Head of caudate nucleus (tissue), 42 donors: ENCODE measurements at places on chromosomes 3 and 15.

GRCh38 chr3:100164743-100165142, 50.4 kb upstream of the FILIP1L start:
- no peak for DNase-seq

DNA sequence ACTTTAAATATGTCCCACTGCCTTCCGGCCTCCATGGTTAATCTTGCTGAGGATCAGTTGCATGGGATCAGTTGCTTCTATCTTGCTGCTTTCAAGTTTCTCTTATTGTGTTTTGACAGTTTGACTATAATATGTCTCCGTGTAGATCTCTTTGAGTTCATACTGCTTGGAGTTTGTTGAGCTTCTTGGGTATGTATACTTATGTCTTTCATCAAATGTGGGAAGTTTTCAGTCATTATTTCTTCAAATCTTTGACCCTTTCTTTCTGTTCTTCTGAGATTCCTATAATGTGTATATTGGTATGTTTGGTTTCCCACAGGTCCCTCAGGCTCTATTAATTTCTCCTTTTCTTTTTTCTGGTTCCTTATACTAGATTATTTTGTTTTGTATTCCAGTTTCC, 30.8 kb downstream of the PCCB start:
- DNase-seq, result no peak

- DNase-seq, result no peak
Observed at GRCh38 chr3:189103208-189103607, 68.6 kb upstream of the TPRG1 start.

GRCh38 chr15:46275701-46276100, 640.9 kb downstream of the SQOR start:
- no peak for DNase-seq

DNA sequence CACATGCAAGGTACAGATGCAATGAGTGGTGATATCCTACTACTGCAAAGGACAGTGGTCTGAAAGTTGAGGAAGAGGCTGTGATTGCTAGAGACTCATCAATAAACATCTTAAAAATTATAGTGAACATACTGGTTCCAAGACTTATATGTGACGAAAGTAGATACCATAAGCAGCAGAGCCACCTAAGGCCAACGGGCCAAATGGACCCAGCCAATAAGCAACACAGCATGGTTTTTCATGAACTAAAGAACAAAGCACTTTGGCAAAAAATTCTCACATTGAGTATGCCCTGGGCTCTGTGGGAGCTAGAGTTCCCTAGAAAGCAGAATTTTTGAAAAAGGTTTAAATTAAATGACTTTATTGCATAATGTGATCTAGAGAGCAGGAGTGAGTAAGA, 272.1 kb downstream of the SI start:
- DNase-seq, result no peak

GRCh38 chr3:133851931-133852330, 43.8 kb downstream of the RAB6B start:
- DNase-seq, result no peak
